CD4-positive, alpha-beta T cell treated with Interleukin-15 for 4 hours (primary cell): ENCODE measurements at places on chromosomes 1 and 21.

GRCh38 chr1:2049718-2050431 lies at the start of gene PRKCZ:
PRKCZ (plus strand) TSS chr1:2050411; CDS start chr1:2050631, 220 bp downstream.
- peak; percentile 94 for DNase-seq

GRCh38 chr1:95308276-95309030 lies 74.4 kb downstream of the RWDD3 start:
- DNase-seq = no peak

- DNase-seq = no peak
Observed at GRCh38 chr1:29504709-29505410, 268.5 kb downstream of the PTPRU start.

- no peak for DNase-seq
Observed at GRCh38 chr1:182340233-182341058, 51.1 kb downstream of the GLUL start.

DNA sequence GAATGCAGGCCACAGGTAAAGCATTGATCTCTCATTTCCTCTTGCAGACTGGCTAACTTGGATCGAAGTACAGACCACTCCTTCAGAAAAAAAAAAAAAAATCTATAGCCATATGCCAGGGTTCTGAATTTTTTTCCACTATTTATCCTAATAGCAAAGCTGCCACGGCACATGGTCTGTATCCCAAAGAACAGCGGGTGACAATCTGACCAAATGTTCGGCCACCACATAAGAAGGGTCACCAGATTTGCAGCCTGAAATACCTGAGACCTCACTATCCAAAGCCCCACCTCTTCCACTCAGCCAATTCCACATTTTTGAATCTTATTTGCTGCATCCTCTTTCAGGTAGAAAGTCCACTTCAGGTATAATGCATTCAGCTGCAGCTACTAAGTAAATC lies 55.6 kb upstream of the RGS7 start:
- no peak for DNase-seq

GRCh38 chr1:179197690-179198297 lies 31.7 kb downstream of the ABL2 start:
- no peak for DNase-seq

- DNase-seq = no peak
Observed at GRCh38 chr21:18550361-18550760, 146.8 kb upstream of the TMPRSS15 start.

DNA sequence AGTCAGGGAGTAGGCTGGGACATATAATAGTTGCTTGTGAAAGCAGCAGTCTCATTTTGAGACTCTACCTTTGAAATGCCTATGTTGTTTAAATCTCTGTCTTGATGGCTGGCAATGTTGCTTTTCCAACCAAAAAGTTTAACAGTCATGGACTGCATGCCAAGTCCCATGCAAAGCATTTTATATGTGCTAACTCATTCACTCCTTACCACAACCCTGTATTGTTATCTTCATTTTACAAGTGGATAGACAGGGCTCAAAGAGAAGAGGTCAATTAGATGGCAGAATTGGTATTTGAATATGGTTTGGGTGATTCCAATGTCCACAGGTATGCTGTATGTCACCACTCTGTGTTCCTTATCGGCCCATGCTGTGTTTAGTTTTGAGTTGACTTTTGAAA lies 331.4 kb upstream of the USP24 start:
- no peak for DNase-seq

DNA sequence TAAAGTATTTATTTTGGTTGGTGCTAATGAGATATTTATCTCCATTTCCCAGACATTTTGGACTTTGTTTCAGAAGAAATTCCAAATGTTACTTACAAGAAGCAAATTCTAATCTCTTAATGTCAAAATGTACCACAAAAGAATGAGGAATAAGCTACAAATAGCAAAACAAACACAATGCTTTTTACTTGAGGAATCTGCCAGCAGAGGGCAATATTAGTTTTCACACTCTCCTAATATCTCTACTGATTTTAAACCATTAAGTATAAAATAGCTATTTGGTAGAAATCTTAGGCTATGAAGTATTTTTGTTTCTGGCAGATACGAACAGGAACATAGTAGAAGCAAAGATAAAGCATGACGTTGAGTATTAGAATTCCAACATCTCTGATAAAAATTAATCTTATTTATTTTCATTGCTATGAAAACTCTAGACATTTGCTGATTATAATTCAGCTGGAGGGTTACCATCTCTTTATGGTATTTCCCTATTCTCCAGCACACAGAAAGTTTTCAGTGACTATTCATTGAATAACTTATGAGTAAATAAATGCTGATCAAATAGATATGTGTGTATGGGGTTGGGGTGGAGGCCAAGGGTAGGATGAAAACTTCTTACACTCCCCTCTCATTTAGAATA lies 13.4 kb upstream of the HMCN1 start:
- DNase-seq = no peak

DNA sequence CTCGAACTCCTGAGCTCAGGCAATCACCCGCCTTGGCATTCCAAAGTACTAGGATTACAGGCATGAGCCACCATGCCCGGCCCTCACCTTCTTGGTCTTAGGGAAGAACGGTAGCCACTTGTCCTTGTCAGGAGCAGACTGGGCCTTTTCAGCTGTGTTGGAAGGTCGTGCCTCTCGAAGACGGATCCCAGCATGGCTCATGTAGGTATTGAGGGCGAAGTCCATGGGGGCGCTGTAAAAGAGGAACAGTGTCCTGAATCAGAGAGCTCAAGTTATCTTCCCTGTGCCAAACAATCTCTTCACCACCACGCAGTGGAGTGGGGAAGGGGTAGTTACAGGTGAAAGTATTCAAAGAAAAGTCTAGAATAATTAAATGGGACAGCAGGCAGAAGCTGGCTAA lies 35.9 kb downstream of the LRRC71 start:
- DNase-seq = no peak
